ENCODE measurements at places on chromosomes 5 and 9. TPM values are rescaled to one million over a fixed set of nuclear protein-coding genes. Genes with fewer than 3 reads are reported as not detected.

CDH6 gene
- polyA plus RNA-seq: 61.1 TPM

GABBR2 gene
- polyA plus RNA-seq: 3.6 TPM

ZNF300 gene
- 46.6 TPM for polyA plus RNA-seq

PHYHD1 gene
- polyA plus RNA-seq: 57.0 TPM

CCDC112 gene
- 22.1 TPM for polyA plus RNA-seq

KCNN2 gene
- polyA plus RNA-seq: 5.7 TPM

FAM78A gene
- polyA plus RNA-seq: 2.5 TPM

DNA sequence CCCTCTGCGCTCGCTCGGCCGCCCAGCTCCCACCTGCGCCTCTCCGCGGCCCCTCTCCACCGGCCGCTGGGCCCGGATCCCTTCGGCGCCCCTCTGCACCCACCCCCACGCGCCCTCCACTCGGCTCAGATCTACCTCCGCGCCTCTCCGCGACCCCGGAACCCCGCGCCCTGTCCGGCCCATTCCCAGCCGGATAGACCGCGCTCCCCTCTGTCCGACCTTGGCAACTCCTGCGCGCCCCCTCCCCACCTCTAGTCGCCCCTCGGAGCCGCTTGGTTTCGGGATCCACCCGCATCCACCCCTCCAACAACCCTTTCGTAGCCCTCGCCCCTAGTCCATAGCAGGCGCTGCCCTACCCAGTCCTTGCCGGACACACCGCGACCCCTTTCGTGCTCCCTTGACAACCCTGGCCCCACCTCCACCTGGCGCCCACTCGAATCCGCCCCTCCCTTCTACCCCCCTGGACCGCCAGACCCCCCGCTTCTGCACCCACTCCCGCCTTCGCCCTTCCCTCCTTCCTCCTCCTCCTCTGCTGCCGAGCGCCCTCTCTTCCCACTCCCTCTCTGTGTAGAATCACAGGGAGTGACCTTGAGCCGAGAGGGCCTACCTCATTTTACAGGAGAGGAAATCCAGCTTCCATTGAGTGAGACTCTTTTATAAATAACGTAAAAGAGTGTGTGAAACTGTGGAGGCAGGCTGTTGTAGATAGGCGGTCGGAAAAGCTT is 525 bp upstream of the AK3 start:
- DNase-seq: no peak

GRCh38 chr5:7970816-7971215 is 101.9 kb downstream of the MTRR start:
- no peak for DNase-seq

- peak; percentile 25 for DNase-seq
Observed at GRCh38 chr5:53482717-53483638, 2.5 kb downstream of the FST start.

GRCh38 chr9:27572918-27573633 is at the start of gene C9orf72:
Gene C9orf72 (minus strand): TSS chr9:27573481. CDS start chr9:27567120, 6,361 bp downstream.
- peak; percentile 48 for DNase-seq

- no peak for DNase-seq
Observed at GRCh38 chr5:58294598-58295305, 165.1 kb downstream of the PLK2 start.

- DNase-seq: no peak
Observed at GRCh38 chr5:172379481-172379880, 74.8 kb downstream of the SH3PXD2B start.

- peak; percentile 27 for DNase-seq
Observed at GRCh38 chr5:4295663-4296339, 700.2 kb downstream of the IRX1 start.

DNA sequence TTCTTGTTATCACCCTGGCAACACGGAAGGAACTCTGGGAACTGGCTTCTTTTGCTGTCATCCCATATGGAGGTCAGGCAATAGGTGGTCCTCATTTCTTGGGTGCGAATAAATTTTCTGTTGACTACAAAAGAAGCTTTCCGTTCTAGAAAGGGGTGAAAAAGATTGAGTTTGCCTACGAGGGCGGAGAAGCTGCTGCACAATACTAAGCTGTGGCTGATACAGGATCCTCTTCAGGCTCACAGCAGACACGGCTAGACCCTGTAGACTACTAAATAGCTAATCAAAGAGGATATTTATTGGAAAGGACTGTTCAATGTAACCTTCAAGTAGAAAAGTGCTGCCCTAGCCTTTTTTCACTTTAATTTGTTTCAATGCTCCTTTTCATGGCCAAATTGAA is 58.1 kb downstream of the TJP2 start:
- DNase-seq: no peak

GRCh38 chr9:12785260-12785770 is 10.5 kb downstream of the LURAP1L start:
- no peak for DNase-seq

DNA sequence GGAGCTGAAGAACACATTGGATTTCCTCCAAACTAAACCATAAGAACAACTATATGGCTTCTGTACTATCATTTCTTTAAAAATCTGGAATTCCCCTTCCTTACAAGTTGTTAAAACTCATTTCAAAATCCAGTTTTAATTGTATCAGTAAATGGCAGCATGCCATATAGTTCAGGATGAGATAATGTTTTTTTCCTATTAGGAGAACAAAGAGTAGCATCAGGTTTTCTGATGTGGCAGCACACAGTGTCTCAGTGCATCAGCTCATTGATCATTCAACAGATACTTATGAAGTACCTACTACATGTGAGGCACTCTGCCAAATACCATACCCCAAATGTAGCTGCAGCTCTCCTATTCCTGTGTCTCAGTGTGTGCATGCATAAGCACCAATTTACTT is 161.1 kb downstream of the EPB41L4A start:
- DNase-seq: no peak

DNA sequence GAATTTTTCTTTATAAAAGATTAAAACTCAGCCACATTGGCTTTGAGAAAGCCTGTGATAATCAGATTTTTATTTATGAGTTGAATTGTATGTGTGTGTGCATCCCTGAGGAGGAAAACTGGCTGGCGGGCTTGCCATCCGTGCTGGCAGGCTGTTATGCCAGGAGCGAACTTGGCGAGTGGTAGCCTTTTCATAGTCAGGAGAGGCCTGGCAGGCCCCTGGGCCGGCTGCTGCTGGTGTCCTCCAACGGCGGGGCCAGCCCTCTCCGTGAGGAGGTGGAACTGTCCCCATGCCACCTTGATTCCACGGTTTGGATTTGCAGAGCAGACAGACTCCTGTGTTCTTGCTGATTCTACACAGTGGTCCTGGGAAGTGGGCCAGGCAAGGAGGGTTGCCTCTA is 43.3 kb downstream of the ZNF618 start:
- no peak for DNase-seq

DNA sequence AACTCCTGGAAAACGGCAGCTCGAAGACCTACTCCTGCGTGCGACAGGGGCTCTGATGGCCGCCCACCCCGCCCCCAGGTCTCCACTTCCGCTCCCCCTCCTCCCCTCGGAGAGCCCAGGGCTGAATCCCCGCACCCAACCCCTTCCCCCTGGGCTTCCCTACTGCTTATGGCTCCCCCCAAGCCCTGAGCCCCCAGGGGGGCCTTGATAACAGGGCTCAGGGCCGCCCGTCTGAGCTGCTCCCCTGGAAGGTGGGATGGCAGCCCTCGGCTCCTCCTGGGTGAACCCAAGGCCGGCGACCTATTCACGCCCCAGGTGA is 30.4 kb downstream of the GLT6D1 start:
- DNase-seq: no peak

DNA sequence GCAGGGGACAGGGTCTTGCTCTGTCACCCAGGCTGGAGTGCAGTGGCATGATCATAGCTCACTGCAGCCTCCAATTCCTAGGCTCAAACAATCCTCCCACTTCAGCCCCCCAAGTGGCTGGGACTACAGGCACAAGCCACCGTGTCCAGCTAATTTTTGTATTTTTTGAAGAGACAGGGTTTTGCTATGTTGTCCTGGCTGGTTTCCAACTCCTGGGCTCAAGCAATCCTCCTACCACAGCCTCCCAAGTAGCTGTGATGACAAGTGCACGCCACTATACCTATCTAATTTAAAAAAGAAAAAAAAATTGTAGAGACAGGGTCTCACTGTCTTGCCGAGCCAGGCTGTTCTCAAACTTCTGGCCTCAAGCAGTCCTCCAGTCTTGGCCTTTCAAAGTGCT is 31.6 kb upstream of the LECT2 start:
- no peak for DNase-seq

- no peak for DNase-seq
Observed at GRCh38 chr5:16412556-16412955, 53.0 kb downstream of the ZNF622 start.

GRCh38 chr5:173234129-173234790 is 746 bp downstream of the NKX2-5 start:
- no peak for DNase-seq
